ENCODE measurements at places on chromosomes 6 and 20. TPM values are rescaled to one million over a fixed set of nuclear protein-coding genes. Genes with fewer than 3 reads are reported as not detected.

DNA sequence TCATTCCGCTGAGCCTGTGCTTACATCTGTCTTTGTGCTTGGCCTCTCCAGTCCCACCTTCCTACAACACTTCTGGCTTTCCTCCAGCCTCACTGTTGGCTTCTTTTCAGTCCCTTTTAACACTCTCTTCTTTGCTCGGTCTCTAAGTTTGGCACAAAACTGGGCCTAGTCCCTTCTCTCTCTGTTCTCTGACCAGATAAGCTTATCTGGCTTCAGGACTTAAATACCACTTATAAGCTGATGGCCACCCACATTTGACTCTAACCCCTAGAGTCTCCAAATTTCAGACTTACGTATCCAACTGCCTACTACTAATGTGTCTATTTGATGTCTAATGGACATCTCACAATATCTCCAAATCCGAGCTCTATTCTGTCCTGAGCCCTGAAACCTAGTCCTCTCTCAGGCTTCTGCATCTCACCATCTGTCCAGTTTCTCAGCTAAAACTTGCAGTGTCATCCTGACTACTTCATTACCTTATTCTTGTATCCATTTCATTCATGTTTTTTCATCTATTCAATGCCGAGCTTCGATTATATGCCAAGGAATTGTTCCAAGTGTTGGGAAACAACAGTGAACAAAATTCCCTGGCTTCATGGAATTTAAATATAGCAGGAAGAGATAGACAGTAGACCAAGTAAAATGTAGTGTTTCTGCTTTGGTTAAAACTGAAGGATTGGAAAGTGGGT is 40.1 kb downstream of the TBPL1 start:
- DNase-seq = no peak

GRCh38 chr6:47073125-47074110 is 31.3 kb upstream of the ADGRF1 start:
- DNase-seq = peak; percentile 41

DNA sequence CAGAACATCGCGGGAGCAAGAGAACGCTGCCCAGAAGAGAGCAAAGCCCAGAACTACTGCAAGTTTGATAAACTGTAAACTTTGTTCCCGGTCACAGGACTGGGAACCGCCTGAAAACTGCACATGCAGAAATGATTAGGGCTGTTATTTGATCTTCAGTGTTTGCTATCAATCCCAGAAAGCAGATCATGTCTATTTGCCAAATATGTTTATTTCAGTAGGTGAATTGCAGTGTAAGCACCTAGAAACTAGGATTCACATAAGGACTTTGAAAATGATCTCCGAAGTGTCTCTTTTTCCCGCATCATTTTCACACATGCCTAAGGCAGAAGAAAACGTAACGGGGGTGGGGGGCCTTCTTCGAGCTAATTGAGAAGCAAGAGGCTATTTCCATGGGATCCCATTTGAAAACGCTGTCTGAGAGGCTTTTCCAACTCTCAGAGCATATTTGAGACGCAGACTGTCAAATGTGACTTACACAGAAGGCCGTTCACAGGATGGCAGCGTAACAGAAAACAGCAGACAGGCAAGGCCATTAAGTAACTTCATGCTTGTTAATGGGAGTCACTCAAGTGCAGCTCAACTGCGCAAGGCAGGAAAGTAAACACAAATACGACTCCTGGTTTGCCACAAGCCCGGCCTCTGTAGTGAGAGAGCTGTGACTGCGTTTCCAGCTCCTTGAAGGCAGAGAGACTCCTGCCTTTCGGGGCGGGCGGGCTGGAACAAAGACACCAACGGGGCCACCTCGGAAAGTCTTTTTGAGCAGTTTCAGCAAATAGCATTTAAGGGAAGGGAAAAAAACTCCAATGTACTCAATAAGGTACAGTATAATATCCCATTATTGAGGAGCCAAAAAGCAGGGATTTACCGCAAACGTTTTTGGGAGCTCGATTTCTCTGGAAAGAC is 144.7 kb upstream of the ZNF217 start:
- peak; percentile 98 for DNase-seq

DNA sequence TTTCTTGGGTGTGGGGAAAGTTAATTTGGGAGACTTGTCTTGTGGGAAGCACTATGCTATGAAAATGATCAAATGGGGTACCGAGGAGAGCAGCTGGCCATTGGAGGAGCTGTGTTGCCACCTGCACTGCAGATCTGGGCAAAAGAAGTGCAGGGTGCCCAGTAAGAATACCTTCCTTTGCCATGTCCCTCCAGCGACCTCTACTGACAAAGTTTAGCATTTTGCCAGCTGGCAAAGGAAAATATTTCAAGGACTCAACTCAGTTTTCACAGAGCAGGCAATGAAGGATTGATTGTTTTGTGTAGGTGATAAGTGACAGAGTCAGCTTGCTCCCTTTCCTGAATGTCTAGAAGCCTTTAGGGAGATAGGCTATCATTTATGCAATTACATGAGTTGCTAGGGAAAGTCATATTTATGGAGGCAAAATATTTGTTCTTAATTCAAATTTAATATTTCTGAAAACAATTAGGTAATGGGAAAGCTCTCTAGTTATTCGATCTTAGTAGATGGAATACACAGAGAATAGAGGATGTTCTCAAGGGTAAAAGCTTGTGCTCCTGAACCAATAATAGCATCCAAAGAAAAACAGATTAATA is 118.4 kb downstream of the FARS2 start:
- peak; percentile 78 for DNase-seq

MLN gene
- not detected for total RNA-seq

GNMT gene
- 0.47 TPM for total RNA-seq
